ENCODE measurements at places on chromosomes 7 and 10. TPM values are rescaled to one million over a fixed set of nuclear protein-coding genes. Genes with fewer than 3 reads are reported as not detected.

CACNB2 gene
- total RNA-seq = 2.6 TPM

DNA sequence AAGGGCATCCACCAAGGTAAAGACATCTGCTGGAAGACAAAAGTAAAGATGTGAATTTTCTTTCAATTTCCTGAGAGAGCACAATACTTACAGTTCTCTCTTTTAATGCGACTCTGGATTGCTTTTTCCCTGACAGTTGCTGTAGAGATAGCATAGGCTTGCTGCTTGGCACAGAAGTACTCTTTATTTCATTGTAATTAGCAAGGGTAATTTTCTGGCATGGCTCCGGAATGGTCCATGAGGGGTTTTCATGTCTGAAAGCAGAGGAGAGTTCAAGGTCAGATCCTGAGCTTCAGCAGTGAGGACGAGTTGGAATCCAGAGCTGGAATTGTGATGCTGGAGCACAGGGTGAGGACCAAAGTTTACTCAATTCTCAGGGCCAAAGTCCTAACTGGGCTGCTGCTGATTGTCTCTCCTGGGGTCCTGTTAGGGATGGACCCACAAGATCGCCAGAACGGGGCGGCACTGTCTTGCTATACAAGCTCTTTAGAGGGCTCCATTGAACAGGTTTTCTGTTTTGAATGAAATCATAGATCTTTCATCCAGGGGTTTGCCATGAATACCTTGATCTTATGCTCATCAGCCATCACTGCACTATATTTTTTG is 190.0 kb upstream of the MKI67 start:
- no peak for DNase-seq

- no peak for DNase-seq
These were observed 2.1 kb downstream of the TMEM60 start for GRCh38 chr7:77796109-77796508.

TMEM236 gene
- total RNA-seq = 0.69 TPM

FERD3L gene
- not detected for total RNA-seq

DNA sequence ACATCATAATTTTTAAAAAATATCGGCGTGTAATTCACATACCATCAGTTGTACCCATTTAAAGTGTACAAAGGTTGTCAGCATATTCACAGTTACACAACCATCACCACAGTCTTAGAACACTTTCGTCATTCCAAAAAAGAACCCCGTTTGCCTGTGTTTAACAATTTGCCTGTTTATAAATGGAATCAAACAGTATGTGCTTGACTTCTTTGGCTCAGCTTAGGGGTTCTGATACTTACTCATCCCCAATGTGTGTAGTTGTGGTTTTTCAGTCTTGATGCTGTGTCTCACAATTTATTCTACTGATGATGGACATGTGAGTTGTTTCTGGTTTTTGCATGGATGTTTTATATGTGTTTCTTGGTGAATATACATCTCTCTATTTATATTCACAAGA is 50.0 kb downstream of the PRPF18 start:
- no peak for DNase-seq

DNA sequence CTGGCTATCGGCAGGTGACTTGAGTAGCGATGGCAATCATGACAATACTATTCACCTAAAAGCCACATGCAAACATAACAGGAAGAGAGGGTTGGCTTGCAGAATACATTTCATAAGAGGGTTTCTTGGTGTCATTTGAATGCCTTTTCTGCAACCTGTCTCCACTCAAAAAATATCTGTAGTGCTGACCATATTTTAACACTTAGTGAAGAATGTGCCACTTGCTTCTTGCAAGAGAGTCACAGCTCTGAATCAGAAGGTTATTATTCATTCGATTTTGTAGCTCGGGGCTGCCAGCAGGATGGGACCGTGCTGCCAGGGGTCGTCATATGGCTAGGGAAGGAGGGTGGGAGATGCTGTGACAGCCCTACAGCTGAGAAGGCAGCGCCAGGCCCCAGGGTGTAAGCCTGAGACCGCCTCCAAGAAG is 152.0 kb upstream of the PITRM1 start:
- no peak for DNase-seq

GRCh38 chr10:112917681-112918080 is 32.4 kb upstream of the TCF7L2 start:
- DNase-seq = no peak

GRCh38 chr10:46560381-46560780 is 3.9 kb upstream of the GPRIN2 start:
- DNase-seq = no peak

GRCh38 chr7:26553582-26553981 is 261.9 kb downstream of the SNX10 start:
- no peak for DNase-seq

DNA sequence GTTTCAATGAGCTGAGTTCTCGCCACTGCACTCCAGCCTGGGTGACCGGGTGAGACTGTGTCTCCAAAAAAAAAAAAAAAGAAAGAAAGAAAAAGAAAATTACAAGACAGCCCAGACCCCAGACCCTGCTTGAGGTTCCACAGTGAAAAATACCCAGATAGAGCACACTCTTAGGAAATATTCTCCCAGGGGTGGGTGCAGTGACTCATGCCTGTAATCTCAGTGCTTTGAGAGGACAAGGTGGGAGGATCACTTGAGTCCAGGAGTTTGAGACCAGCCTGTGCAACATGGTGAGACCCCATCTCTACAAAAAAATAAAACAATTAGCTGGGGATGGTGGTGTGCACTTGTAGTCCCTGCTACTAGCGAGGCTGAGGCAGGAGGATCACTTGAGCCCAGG is 41.1 kb upstream of the GTF2IRD1 start:
- DNase-seq = no peak

RTKN2 gene
- 6.5 TPM for total RNA-seq

KAZALD1 gene
- total RNA-seq = 17.7 TPM

- DNase-seq = no peak
These were observed 70.4 kb upstream of the APBB1IP start for GRCh38 chr10:26367771-26368170.

GATA3 gene
- total RNA-seq = 16.0 TPM

- peak; percentile 24 for DNase-seq
These were observed 18.6 kb upstream of the ADRB1 start for GRCh38 chr10:114024876-114025610.

LRRD1 gene
- total RNA-seq = 0.30 TPM

DNA sequence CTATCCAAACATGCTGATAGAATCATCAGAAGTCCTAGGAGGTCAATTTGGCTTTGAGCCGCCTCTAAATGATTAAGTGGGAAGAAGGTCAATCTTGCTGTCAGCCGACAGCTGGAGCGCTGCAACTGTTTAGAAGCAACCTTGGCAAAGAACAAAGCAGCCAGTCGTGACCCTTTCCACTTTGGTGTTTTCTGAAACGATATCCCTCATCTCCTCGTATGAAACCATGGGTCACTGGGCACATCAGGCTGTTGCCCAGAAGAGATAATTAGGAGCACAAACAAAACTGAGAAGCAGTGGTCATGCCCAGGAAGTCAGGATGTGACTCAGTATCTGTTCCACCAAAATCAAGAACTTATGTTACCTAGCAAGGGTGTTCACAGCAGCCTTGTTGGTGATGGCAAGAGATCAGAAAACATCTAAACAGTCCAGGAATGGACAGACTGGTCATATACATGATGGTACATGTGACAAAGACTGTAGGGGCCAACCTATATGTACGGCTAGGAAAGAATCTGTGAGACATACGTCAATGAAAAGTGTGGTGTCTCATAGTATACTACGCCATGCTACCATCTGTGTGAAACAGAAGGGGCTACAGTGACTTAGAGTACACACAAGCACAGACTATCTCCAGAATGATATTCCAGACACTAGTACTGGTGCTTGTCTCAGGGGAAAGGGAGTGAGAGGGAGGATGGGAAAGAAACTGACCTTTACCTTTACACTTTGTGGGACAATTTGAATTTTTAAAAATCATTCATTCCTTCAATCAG is 22.4 kb downstream of the STN1 start:
- DNase-seq = no peak

DNA sequence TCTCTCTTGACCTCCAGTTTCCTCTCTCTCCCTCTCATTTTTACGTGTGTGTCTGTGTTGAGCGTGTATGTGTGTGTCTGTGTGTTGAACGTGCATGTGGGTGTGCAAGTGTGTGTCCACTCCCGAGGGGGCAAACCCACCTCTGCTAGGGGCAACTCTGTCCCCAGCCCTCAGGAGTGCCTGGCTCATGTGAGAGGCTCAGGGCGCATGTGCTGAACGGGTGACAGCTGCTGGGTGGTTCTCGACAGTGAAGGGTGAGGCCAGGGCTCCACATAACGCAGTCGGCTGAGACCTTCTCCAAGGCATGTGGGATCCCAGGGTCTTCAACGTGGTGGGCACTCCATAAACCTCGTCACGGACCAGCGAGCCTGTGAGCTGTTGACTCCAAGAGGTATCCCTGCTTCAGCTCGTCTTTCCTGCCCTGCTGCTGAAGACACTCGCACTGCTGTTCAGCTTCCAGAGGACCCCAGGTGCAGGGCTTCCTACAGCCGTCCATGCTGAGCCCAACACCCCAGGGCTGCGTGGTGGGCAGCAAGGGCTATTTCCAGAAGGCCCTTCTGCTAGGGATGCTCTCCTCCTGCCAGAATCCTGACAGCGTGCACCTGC is 361.6 kb upstream of the SHH start:
- no peak for DNase-seq

- DNase-seq = no peak
These were observed 582.4 kb downstream of the SUGCT start for GRCh38 chr7:40717242-40717641.

STAMBPL1 gene
- 16.9 TPM for total RNA-seq

- DNase-seq = no peak
These were observed 322.4 kb upstream of the KLF6 start for GRCh38 chr10:4107285-4107851.

FKBP14 gene
- 30.4 TPM for total RNA-seq

DNA sequence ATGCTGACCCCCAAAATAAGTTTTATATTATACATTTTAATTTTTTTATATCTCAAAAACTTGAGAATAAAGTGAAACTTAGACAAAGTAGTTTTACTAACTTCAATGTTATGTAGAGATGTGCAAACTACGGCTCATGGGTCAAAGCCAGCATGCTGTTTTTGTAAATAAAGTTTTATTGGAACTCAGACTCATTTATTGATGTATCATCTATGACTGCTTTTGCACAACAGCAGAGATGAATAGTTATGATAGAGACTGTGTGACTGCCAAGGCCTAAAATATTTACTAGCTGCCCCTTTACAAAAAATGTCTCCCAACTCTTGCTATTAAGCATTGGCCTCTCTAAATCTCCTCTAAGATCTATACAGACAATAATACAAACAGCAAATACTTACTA is 12.4 kb downstream of the MTPN start:
- DNase-seq = no peak

PIP gene
- not detected for total RNA-seq

DNA sequence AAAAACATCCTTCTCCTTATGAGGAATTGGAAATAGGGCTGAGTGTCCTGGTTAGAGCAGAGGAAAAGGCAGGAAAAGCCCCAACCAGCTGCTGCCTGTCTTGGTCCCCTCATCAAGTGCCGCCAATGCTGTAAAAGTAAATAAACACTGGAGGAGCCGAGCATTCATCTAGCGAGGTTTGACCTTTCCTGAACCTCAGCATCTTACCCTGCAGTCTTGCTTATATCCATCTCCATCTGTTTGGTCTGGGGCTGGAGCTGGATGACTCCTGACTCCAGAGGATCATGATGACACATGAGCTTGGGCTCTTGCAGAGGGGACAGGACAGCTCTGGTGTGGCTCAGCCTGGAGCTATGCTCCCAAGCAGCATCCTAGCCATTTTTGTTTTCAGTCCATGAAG is 501.1 kb downstream of the TNS3 start:
- DNase-seq = no peak

GRCh38 chr7:20330239-20330927 is at the start of gene ITGB8:
TSS of gene ITGB8 (plus strand) at chr7:20330900. CDS start at chr7:20331807, 907 bp downstream.
- DNase-seq = peak; percentile 87

DNA sequence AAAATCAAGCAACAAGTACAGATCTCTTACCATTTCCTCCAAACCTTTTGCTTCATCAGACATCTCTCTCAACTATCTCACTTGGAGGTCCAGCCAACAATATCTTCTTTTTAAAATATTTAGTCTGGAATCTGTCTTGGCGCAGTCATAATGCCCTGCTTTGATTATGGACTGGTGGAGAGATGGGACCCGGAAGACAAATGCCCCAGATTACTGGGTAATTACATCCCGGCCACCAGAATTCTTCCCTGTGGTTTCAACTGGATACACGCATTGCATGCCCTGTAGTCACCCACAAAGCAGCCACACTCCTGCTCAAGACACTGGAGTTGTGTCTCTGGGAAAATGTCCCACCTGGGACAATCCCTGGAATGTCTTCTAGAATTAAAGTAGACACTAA is 65.5 kb downstream of the BPGM start:
- no peak for DNase-seq

GRCh38 chr7:132752431-132752830 is 176.2 kb upstream of the PLXNA4 start:
- no peak for DNase-seq

SFTPA2 gene
- not detected for total RNA-seq

GRCh38 chr10:102435529-102436233 is 3.3 kb upstream of the CUEDC2 start:
- no peak for DNase-seq

GRCh38 chr10:80515511-80515910 is 22.2 kb upstream of the SH2D4B start:
- DNase-seq = no peak

CAV2 gene
- total RNA-seq = 78.6 TPM

- DNase-seq = no peak
These were observed 135.5 kb downstream of the IQUB start for GRCh38 chr7:123398921-123399320.

DNA sequence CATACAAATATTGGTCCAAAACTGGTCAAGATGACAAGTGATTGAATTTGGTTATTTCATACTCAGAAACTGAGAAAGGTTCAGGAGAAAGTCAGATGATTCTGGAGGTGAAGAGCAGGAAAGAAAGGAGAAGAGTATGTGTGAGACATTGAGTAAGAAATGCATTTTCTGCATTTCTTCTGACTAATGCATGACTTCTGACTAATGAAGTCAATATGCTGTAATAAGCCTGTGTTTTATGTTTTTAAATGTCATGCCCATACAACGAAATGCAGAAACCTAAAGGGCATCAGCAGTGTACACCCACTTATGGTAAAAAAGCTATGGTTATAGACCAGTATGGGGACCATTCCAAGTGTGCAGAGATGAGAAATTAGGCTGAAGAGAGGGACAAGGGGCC is 1227.8 kb upstream of the SORCS1 start:
- no peak for DNase-seq

GHRHR gene
- not detected for total RNA-seq

POLR1F gene
- total RNA-seq = 17.4 TPM

DNA sequence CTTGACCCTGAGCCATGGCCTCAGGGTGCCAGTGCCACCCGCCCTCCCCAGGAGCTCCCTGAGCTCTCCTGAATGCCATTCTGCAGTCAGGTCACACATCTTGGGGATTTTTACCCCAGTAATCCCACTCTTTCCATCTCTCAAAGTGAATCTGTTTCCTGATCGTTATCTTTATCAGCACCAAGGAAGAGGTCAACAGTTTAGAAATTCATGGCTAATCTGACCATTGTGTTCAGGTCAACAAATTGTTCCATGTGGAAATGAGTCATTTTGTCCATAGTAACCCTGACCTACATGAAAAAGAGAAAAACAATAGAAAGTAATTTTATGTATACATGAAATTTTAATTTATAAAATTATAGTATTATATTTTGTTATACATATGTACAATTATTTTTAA is 28.8 kb upstream of the ZNF488 start:
- no peak for DNase-seq

- DNase-seq = no peak
These were observed 1.9 kb upstream of the GPER1 start for GRCh38 chr7:1085910-1086421.

KIF11 gene
- total RNA-seq = 15.1 TPM

- DNase-seq = no peak
These were observed 7.3 kb downstream of the SORCS3 start for GRCh38 chr10:104648421-104648820.

GRCh38 chr10:519716-520401 is 169.6 kb downstream of the DIP2C start:
- DNase-seq = no peak

Measured in skin of body (tissue), 3 donors.